ENCODE measurements at places on chromosomes 11 and 22. TPM values are rescaled to one million over a fixed set of nuclear protein-coding genes. Genes with fewer than 3 reads are reported as not detected.

GRCh38 chr11:69059429-69059828, 10.7 kb downstream of the TPCN2 start:
- DNase-seq: no peak

DNA sequence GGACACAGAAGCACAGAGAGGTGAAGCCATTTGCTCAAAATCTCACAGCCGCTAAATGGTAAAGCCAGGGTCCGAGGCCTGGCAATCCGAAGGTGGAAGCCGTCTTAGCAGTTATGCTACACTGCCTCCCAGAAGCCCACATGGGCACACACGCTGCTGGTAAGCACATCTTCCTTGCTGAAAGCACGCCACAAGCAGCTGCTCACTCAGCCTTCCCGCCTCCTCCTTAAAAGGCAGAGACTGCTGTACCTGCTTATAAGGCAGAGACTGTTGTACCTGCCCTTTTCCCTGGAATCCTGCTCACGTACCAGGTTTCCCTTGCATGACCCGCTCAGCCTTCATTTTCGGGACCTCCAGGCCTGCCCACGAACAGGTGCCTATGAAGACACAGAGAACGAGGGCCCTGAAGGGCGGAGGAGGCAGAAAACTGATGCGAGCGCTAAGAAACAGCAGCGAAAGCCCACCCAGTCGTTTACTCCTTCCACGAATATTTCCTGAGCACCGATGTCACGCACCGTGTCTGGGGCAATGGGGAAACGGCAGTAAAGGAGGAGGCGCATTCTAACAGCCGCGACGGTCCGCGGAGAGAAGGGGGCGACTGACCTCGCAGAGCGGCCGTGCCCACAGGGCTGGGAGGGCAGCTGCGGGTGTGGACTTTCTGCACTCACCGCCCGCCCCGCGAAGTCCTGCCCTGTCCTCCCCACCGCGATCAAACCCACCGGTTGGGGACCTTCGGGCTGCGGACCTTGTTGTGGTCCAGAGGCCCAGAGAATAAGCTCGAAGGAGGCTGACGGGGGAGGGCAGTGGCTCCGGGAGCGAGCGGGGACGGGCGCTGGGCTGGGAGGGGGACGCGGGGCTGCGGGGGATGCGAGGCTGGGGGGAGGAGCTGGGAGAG, 13.0 kb downstream of the SPATA19 start:
- DNase-seq: no peak

DNA sequence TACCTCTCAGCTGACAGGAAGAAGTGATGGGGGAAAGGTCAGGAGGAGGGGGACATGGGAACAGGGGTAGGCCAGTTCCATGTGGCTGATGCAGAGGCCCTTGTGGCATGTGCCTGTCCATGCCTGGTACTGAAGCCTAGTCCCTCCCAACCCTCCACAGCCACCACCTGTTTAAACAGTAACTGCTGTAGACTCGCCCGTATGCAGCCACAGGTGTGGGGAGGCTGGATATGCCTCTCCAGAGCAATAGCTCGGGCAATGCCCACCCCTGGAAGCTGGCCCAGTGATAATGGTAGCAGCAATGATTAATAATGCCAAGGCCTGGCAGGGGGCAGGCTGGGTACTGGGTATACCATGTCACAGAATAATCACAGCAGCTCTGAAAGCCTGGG, 2.3 kb downstream of the SMTN start:
- DNase-seq: peak; percentile 54

GRCh38 chr11:115198321-115198741, 305.9 kb downstream of the CADM1 start:
- DNase-seq: no peak

DNA sequence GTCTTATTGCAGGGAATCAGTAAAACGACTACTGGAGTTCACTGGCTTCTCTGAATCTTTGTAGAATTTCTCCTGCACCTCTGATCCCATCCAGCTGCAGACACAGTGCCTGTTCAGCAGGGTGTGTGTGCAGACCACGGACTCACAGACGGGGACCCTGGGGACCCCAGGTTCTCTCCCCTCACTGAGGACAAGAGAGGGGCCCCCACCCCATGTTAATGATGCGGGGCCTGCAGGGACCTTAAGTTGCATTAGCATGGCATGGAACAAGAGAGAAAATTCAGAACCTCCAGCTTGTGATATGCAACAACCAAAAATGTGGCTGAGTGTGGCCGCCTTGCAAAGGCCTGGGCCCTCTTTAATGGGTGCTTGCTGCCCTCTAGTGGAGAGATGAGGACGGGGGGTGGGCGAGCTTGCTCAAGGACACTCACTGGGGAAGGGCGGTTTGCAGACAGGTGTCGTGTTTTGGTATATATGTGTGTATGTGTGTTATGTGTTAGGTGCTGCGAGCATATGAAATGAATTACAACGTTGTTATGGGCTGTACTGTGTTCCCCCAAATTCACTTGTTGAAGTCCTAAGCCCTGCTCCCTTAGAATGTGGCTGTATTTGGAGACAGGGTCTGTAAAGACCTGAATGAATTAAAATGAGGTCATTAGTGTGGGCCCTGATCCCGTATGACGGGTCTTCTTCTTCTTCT, 84.4 kb upstream of the SEPTIN5 start:
- peak; percentile 89 for DNase-seq

- no peak for DNase-seq
These were observed 595 bp downstream of the SYVN1 start for GRCh38 chr11:65133724-65134123.

GRCh38 chr11:94243571-94244515, 60.5 kb upstream of the IZUMO1R start:
- DNase-seq: no peak

- DNase-seq: no peak
These were observed 47.1 kb downstream of the BID start for GRCh38 chr22:17726928-17727897.

- DNase-seq: no peak
These were observed 328.1 kb downstream of the CASP12 start for GRCh38 chr11:104570078-104570701.

GRCh38 chr11:71215425-71215965, 36.9 kb downstream of the SHANK2 start:
- DNase-seq: peak; percentile 40

- DNase-seq: no peak
These were observed 45.6 kb upstream of the HIPK3 start for GRCh38 chr11:33211580-33211979.

- DNase-seq: no peak
These were observed 7.8 kb upstream of the EIF3D start for GRCh38 chr22:36536717-36537116.

- DNase-seq: no peak
These were observed 20.1 kb upstream of the NARS2 start for GRCh38 chr11:78594814-78595213.

DNA sequence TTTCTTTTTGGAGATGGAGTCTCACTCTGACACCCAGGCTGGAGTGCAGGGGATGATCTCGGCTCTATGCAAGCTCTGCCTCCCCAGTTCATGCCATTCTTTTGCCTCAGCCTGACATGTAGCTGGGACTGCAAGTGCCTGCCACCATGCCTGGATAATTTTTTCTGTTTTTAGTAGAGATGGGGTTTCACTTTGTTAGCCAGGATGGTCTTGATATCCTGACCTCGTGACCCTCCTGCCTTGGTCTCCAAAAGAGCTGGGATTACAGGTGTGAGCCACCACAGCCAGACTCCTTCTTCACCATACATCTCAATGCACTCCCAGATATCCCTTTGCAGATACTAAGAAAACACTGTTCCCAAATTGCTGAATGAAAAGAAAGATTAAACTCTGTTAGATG, 224.3 kb downstream of the OR4A5 start:
- DNase-seq: peak; percentile 34

DNA sequence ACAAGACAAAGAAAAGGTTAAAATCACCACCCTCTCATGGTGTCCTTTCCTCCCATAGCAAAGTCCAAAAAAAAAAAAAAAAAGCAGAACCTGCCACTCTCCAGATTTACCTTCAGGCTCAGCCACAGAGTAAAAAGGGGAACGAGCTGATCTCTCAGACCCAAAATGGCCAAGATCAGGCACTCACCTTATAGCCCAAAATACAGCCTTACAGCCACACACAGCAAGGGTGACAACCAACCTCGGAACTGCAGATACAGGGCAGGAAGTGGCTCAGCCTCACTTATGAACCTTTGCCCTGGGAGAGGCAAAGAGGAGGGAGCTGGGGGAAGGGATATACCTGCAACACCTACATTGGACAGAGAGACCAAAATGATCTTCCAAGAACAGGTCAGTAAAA, 4.5 kb downstream of the FHIP1B start:
- no peak for DNase-seq

- DNase-seq: no peak
These were observed 632.0 kb upstream of the KIRREL3 start for GRCh38 chr11:127632546-127632945.

- peak; percentile 54 for DNase-seq
These were observed 4.9 kb downstream of the RIC8A start for GRCh38 chr11:212150-213100.

DNA sequence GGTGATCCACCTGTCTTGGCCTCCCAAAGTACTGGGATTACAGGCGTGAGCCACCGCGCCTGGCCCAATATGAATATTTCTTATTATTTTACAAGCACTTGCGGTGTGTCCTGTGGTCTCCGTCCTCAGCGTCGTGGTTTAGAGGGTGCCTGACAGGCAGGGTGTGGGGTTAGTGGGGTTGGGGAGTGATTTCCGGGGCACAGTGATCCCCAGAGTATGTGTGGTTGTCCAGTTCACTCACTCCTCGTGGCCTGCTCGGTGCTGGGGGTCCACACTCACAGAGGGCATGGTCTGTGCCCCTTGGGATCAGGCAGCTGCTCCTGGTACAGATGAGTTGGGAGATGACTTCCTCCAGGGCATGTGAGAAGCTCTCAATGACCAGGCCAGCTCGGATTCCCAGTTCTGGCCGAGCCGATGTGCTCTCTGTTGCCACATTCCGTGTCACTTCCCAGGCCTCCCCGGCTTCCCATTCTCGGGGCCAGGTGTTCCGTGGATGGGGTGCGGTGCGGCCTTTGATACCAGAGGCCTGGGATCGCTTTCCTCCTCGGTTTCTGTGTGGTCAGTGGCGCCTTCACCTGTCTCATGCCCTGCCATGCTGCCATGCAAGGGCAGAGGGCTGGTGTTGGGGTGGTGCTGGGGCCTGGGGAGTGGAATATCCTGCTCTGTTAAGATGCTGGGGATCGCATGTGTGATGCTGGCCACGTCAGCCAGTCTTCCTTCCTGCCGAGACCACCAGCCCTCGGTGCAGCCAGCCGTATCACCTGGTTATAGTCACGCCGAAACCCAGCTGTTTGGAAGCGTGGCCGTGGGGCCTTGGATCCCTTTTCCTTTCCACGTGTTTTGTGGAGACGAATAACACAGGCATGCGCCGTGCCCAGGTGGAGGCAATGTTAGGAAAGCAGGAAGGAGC, 39.6 kb downstream of the PARVB start:
- DNase-seq: no peak

ZNF214 gene
- total RNA-seq: 1.5 TPM

MAPK8IP2 gene
- 0.24 TPM for total RNA-seq

SMC1B gene
- not detected for total RNA-seq

OR4A16 gene
- total RNA-seq: not detected

THAP7 gene
- 20.8 TPM for total RNA-seq

NXPE1 gene
- not detected for total RNA-seq

HOATZ gene
- total RNA-seq: not detected

MRGPRE gene
- not detected for total RNA-seq

C22orf42 gene
- total RNA-seq: not detected

ADAMTS8 gene
- 64.9 TPM for total RNA-seq

Data from aorta (tissue), 5 donors.